Dermis blood vessel endothelial cell (primary cell): ENCODE measurements at places on chromosomes 7 and 10. TPM values are rescaled to one million over a fixed set of nuclear protein-coding genes. Genes with fewer than 3 reads are reported as not detected.

The ZNF804B gene
- not detected in 2 replicates for total RNA-seq

The AKR1C8 gene
- total RNA-seq: 1.5 TPM in 1 of 2 replicates, not detected in the other

- peak; percentile 62 for DNase-seq
Observed at GRCh38 chr10:78028438-78029268, 662 bp downstream of the POLR3A start.

The MBL2 gene
- total RNA-seq: not detected in 2 replicates

The OR9A2 gene
- total RNA-seq: not detected in 2 replicates

DNA sequence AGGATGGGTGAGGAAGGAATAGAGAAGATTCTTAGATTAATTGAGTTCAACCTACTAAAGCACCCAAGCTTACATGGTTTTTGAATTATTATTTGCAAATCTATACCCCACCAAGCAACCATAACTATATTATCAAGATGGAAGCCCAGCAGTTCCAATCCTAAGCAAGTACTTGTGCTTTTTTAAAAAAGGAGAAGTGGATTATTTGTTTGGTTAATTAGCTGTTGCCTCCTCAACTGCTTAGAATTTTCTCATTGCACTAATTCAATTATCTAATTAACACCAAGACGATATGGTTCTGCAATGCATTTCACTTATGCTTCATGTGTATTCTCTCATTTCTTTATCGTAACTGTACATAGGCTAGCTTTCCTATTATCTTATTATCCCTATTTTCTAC lies 27.3 kb upstream of the WIPF3 start:
- no peak for DNase-seq

GRCh38 chr10:86321568-86321967 lies 45.0 kb downstream of the GRID1 start:
- no peak for DNase-seq

DNA sequence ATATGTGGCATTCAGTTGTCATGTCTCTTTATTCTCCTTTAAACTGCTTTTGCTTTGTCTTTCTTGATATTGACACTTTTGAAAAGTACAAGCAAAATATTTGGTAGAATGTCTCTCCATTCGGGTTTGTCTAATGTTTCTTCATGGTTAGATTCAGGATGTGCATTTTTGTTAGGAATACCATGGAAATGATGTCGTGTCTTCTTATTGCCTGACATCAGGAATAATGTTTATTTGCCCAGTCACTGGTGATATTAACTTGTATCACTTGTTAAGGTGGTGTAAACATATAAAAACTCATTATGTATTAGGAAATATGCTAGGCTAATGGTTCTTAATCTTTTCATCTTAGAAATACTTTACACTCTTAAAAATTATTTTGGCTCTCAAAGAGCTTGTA lies 43.4 kb downstream of the CDK1 start:
- no peak for DNase-seq

The CC2D2B gene
- 0.88 and 1.2 TPM in 2 replicates for total RNA-seq

GRCh38 chr7:7620644-7621210 lies 19.8 kb upstream of the UMAD1 start:
- DNase-seq: no peak

The PTF1A gene
- not detected in 2 replicates for total RNA-seq

- DNase-seq: no peak
Observed at GRCh38 chr10:44294726-44295412, 90.0 kb downstream of the CXCL12 start.

DNA sequence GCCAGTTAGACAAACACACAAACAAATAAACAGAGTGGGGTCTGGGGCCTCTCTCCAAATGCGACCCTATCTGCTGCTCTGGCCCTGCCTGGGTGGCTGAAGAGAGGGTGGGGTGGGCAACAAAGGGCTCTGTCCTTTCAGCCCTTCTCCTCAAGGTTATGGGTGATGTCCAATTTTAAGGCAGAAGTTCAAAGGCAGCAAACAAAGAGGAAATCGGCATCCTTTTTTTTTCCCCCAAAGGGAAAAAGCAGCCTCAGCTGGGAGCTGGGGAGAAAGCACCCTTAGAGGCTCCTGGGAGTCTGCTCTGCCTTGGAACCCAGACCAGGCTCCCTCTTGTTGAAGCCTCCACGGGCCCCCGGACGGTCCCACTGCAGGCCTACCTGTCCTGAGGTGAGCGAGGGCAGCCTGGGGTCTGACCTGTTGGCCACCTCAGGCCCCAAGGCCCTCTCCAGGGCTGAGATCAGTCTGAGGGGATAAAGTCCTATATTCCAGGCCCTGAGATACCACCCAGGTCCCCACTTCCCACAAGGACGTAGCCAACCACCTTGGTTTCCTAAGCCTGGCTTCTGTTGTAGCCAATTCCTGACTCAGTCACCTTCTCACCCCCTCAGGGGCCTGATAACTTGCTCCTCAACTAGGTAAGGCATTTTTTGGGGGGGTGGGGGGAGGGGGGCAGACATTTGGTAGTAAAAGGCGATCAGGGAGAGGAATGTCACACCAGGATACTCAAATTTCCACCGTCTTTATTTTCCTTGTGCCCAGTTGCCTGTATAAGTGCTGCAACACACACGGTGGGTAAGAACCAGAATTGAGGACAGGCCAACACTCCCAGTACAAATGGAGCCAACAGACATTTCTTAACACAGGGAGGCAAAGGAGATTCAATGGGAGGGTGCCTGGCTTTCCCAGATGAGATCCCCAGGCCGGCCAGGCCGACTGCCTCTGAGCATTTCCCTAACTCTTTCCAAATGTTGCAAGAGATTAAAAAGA lies 4.3 kb downstream of the HOXA11 start:
- no peak for DNase-seq

The PLEKHS1 gene
- not detected in 2 replicates for total RNA-seq

- DNase-seq: no peak
Observed at GRCh38 chr10:76882245-76882644, 755.4 kb downstream of the KCNMA1 start.

The SLC25A40 gene
- 7.5 and 12.7 TPM in 2 replicates for total RNA-seq

The MYL10 gene
- not detected in 2 replicates for total RNA-seq

DNA sequence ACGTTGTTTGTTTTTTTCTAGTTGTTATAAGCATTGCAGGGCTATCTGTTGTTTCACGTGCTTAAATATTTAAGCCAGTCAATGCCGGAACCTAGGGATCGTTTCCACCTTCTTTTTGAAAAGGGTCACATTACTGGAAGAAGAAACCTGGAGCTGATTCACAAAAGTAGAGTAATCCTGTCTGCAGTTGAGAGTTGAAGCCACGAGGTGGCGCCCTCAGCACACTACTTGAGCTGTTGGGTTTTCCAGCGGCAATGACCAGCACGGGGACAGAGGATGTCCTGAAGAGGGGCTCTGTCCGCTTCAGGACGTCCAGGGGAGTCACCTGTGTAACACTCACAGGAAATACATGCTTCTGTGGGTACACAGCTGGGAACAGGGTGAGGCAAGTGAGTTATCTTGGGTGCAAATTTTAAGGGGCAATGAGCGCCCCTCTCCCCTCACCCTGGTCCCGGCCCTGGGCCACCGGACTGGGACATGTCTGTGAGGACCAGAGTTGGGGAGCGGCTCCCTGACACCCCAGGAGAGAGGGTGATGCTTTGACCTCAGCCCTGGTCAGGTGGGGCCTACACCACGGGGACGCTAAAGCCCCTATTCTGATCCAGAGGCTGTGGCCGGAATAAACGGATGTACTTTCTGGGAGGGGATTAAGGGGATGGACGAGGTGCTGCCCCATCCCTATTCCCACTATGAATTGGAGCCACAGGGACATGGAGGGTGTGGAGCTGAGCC lies 26.3 kb upstream of the WDFY4 start:
- DNase-seq: peak; percentile 84

DNA sequence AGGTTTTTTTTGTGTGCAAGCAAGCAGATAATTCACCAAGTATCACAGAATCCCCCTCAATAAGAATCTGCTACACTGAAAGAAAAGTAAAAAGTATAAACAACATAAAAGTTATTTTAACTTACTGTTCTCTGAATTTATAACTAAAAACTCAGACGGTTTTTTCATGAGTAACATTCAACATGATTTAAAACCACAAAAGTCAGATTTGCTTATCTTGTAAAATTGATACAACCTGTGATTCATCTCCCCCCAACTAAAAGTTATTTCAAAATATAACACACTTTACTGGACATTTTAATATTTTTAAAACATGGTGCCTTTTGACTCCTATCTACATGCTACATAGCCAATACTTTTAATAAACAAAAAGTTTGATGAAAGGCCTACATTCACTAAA lies 32.8 kb downstream of the TSPAN12 start:
- no peak for DNase-seq

GRCh38 chr7:123538189-123538714 lies 3.9 kb upstream of the IQUB start:
- DNase-seq: peak; percentile 76

The VSIR gene
- total RNA-seq: 25.1 and 42.2 TPM in 2 replicates

GRCh38 chr7:127437241-127437640 lies 44.7 kb upstream of the ZNF800 start:
- DNase-seq: no peak

- DNase-seq: no peak
Observed at GRCh38 chr7:24778543-24779282, 21.4 kb upstream of the GSDME start.

- DNase-seq: no peak
Observed at GRCh38 chr7:155530601-155531000, 15.8 kb downstream of the CNPY1 start.

GRCh38 chr7:110534241-110534931 lies 556.5 kb upstream of the LRRN3 start:
- DNase-seq: no peak

The AGMO gene
- total RNA-seq: 1.9 and 6.7 TPM in 2 replicates

- DNase-seq: no peak
Observed at GRCh38 chr7:107907790-107908189, 16.8 kb downstream of the DLD start.

DNA sequence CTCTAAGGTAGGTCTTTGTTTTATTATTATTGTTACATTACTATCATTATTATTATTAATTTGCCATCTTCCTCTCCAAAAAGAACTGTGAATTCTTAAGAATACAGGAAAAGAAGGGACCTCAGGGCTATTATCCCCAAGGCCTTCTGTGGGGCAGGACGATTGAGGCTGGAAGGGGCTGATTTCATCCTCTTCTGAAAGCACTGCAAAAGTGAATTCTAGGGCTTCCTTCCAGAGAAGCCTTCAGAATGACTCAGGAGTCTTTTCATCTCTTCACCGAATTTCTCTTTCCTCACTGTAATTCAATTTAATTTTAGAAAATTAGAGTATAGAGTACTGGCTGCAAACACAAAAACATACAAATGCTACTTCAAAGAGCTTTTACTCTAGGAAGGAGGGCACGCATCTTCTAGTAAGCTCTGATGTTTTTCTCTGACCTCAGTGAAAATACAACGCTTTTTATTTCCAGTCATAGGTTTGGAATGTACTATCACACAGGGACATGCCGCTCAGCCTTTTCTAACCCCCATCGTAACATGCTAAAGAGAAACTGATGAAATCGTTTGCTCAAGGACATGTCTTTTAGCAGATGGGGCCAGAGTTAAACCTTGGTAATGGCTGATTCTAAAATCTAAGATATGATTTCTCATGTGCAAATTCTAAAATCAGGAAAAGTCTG lies 280.2 kb upstream of the PITRM1 start:
- DNase-seq: peak; percentile 81

The TLL2 gene
- total RNA-seq: 0.09 and 0.17 TPM in 2 replicates

- no peak for DNase-seq
Observed at GRCh38 chr7:3301449-3301731, 338 bp downstream of the SDK1 start.

DNA sequence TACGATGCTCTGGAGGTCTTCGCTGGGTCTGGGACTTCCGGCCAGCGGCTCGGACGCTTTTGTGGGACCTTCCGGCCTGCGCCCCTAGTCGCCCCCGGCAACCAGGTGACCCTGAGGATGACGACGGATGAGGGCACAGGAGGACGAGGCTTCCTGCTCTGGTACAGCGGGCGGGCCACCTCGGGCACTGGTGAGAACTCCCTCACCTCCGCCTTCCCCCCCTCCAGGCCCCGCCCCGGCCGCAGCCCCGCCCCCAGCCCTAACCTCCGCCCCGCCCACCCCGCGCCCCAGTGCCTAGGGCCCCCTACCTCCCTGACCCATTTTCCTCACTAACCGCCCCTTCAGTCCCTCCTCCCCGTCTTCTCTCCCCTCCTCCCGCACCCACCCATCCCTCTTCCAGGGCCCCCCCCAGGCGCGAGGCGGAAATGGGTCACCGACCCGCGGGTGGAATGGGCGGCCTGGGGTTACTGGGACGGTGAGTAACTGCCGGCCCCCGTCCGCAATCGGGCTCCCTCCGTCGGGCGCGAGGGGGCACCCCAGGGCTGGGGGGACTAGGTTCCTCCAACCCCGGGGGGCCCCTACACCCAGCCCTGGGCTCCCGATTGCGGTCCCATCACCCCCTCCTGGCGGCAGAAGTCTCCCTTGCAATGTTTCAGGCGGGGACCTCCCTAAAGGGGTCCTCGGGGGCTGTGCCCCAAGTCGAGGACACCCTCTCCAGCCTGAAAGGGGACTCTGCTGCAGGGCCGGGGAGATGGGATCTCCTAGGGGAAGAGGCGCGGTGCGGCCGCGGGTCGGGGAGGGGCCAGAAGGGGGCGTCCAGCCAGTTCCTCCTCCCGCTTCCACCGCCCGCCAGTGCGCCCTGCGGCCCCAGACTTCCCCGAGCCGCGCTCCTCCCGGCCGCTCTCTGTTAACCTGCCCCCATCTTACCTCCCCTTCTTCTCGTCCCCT lies 2.1 kb downstream of the PCOLCE start:
- peak; percentile 66 for DNase-seq

DNA sequence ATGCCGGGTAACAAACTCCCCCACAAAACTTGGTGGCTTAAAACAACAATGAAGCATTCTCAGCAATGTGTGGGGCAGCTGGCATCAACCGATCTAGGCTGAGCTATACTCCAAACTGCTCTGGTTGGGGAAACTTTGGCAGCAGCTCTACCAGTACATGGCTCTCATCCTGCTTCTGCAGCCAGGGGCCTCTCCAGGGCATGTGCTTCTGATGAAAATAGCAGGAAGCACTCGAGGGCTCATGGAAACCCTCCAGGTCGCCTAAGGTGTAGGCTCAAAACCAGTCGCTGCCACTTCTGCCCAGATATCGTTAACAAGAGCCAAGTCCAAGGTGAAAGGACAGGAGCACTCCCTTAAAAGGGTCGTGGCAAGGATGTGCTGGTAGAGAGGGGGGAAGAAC lies 134.1 kb downstream of the TEX36 start:
- no peak for DNase-seq

The CRYGN gene
- not detected in 2 replicates for total RNA-seq

GRCh38 chr10:92995509-92995908 lies 65.1 kb upstream of the CYP26C1 start:
- DNase-seq: no peak

DNA sequence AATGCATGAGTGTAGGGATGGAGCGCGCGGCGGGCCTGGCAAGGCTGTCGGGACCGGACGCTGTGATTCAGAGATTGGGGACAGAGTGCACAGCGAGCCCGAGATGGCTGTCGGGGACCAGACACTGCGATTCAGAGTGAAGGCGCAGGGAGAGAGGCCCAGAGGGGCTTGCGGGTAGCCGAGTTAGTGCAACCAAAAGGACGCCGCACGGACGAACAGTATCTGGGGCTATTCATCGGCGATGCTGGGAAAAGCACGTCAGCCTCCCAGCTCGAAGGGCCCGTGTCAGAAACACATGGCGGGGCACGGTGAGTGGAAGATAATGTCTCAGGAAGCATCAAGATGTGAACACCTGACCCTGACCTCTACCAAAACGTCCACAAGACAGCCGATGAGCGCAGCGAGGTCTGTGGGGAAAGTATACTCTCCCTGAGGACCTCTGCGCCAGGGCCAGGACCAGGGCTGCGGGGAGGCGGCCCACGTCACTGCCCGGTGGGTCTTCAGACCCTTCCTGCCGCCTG lies 215.8 kb downstream of the ZMYND11 start:
- DNase-seq: no peak
